ENCODE measurements at places on chromosomes 7 and 10.

- DNase-seq = no peak
Measured at GRCh38 chr7:132825222-132825621, 249.0 kb upstream of the PLXNA4 start.

DNA sequence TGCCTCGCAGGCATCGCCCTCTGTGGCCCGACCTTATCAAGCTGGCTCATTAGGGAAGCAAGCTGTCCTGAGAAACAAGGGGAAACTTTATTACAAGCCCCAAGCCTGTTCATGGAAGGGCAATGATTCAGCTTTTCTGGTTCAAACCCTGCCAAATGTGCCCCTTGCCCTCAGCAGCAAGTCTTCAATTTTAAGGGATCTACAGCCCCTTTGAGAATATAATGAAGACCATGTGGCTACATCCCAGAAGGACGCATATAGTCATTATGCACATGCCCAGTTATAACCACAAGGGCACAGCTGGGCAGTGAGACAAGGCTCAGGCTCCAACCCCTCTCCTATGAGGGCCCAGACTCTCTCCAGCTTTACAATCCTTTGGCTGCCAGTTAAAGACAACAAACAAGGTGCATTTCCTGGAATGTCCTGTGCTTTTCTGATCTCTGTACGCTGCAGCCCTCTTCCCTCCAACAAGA, 56.7 kb downstream of the DDC start:
- DNase-seq = no peak

DNA sequence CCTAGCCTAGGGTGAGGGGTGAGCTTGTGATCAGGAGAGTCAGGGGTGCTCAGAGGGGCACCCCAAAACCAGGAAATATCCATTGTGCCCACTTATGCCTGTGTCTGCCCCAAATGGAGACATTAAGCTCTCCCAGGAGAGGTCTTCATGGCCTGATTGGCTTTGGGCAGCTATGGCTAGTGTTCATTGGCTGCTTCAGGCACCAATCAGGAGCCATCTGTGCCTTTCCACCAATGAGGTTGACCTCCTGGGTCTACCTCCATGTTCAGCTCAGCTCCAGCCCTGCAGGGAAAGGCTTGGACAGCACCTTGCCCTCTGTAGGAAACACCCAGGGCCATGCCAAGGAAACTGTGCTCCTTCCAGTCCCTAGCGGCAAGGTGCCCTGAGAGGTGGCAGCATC, 23.9 kb upstream of the HSPB1 start:
- no peak for DNase-seq

- no peak for DNase-seq
Measured at GRCh38 chr10:71138166-71138830, 74.1 kb upstream of the UNC5B start.

GRCh38 chr10:51010977-51011376, 63.3 kb upstream of the PRKG1 start:
- no peak for DNase-seq

GRCh38 chr7:152910545-152911225, 151.1 kb downstream of the ACTR3B start:
- no peak for DNase-seq

- DNase-seq = no peak
Measured at GRCh38 chr10:98582363-98582762, 135.6 kb upstream of the HPS1 start.

DNA sequence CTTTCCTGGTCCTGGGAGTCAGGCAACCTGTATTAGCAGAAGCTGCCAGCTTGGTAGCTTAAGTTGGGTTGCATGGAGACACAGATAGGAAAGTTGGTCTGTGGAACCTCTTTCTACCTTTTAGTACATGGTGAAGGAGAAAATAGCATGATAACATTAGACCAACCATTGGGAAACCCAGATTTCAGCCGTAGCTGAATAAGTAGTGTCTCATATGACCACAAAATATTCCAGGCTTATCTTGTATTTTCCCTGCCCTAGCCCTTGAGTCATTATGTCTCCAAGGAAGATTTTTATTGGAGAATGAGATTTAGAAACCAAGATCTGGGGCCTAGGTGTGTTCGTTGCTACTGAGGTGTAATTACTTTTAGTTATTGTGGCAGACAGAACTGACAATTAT, 67.2 kb downstream of the CCSER2 start:
- no peak for DNase-seq

GRCh38 chr7:226281-226895, 34.0 kb downstream of the FAM20C start:
- DNase-seq = no peak

- DNase-seq = no peak
Measured at GRCh38 chr7:157803906-157804305, 467.1 kb downstream of the DNAJB6 start.

DNA sequence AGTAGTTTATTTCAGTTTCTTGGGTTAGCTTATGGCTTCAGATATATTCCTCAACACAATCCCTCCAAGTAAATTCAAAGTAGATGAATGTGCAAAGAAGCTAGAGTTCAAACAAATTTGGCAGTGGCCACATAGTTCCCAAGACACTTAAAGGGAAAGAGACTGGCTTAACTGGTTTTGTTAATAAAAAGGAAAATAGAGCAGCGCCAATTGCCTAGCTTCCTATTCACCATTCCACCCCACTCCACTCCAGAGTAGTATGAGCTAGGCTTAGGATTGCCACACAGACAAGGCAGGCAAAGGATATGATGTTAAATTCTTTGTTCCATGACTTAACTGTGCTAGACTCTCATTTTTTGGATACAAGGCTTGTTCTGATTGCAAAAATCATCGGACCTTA, 2.0 kb downstream of the XRCC2 start:
- DNase-seq = no peak

- DNase-seq = no peak
Measured at GRCh38 chr10:93039721-93040120, 20.9 kb upstream of the CYP26C1 start.

DNA sequence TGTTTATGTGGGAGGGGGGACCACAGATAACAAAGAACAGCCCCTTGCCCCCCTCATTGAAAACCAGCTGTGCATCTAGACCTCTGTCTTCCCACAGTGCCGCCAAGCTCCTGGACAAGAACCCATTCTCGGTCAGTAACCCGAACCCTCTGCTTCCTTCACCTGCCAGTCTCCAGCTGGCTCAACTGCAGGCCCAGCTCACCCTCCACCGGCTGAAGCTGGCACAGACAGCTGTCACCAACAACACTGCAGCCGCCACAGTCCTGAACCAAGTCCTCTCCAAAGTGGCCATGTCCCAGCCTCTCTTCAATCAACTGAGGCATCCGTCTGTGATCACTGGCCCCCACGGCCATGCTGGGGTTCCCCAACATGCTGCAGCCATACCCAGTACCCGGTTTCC, 91.0 kb upstream of the PDCD4 start:
- no peak for DNase-seq

- no peak for DNase-seq
Measured at GRCh38 chr7:117839507-117839906, 33.7 kb downstream of the CTTNBP2 start.

GRCh38 chr10:69801094-69801433, 642 bp upstream of the COL13A1 start:
- no peak for DNase-seq

- DNase-seq = no peak
Measured at GRCh38 chr10:79331226-79331625, 16.0 kb upstream of the PPIF start.

DNA sequence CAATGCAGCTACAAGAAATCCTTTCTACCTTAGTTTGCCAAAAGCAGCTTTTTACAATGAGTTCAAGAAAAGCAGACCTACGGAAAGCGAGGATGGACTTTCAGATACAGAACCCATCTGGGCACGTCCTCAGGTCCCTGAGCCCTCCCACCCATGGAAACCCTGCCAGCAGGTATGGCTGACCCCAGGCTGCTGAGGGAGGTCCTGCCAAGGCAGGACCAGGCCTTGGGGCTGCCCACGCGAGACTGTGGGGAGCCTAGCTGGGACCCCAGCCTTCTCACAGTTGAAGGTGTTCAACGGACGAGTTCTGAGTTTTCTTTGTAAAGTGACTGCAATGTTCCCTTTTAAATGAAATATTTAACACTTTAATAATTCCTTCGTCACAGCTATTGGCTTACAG, 245.0 kb downstream of the MGMT start:
- DNase-seq = no peak

DNA sequence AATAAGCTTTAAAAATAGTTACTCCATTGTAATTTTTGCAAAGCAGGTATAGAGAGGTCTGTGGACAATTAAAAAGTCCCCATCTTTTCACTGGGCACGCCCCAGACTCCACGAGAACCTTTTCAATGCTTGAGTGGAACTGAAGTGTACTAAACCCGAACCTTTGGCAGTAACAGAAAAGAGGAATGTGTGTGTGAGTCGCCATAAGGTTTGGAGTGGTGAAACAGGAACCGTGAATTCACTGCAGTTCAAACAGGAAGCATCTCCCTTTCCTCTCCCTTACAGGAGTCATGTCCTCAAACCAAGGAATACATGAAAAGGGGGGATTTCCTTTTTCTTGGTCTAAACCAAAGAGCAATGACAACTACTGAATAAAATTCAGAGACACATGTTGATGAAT, 23.2 kb downstream of the NDUFB2 start:
- no peak for DNase-seq

GRCh38 chr10:77504196-77504872, 133.3 kb downstream of the KCNMA1 start:
- DNase-seq = no peak

DNA sequence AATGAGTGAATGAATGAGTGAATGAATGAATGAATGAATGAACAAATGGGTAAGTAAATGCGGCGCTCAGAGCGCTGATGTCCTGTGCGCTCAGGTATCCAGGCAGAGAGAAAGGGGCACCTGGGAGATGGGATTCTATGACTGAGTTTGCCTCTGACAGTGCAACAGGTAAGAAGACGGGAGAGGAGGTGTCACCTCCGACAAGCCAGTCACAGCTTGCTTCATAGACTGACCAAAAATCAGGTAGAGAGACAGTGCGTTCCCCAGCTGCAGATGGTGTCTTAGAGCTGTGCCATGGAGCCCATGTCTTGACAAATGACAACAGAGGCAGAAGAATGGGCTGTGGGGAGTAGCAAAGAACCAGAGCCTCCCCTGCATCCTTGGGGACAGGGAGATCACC, 327.3 kb downstream of the FGFR2 start:
- no peak for DNase-seq

DNA sequence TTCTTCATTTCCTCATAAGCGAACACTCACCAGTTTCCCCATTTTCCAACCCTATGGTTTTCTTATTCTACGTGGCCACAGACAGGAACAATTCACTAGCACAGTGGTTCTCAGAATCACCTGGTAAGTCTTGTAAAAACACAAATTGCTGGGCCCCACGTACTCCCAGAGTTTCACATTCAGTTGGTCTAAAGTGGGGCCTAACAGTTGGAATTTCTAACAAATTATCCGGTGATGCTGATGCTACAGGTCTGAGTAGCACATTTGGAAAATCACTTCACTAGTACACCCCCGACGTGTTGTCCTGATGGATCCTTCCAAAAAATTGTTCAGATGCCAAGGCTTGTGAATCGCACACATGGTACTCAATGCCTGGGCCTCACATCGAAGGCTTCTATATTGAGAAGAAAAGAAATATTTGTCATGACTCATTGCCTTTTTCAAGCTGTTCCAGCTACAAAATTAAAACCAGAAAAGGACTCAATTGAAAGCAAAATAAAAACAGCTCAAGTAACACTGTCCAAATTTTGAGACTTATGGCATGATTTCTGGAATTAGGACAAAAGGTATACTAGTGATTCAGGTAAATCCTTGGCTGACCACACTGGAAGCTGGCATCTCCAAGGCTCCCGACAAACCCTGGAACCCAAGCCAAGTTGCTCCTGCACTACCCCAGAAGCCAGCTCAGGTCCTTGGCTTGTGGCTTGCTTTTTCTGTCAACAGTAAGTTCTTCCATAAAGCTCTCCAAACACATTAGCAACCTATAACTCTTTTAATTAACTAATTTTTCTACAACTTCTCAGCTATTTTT, 12.9 kb upstream of the VIM start:
- DNase-seq = no peak

DNA sequence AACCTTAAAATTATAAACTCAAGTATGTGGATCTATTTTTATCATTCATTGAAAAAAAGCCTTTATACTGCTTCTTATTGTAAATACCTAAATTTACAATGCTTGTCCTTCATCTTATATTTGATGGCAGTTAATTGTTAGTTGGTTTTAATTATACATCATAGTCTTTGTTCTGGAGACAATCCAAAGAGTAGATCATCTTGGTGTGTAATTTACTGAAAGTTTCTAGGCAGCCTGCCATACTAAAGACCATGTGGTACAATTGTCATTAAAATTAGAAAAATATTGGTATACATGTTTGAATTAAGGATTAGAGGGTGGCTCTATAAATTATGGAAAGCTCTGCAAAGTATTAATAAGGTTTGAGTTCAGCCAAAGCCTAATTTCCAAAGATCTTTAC, 231.4 kb downstream of the KCND2 start:
- DNase-seq = no peak

GRCh38 chr10:96656839-96657238, 63.5 kb downstream of the PIK3AP1 start:
- no peak for DNase-seq

- peak; percentile 24 for DNase-seq
Measured at GRCh38 chr7:3461923-3462322, 160.9 kb downstream of the SDK1 start.

GRCh38 chr10:58909881-58910280, 266.6 kb upstream of the PHYHIPL start:
- DNase-seq = no peak

GRCh38 chr10:108598831-108599230, 1324.5 kb downstream of the XPNPEP1 start:
- DNase-seq = no peak

DNA sequence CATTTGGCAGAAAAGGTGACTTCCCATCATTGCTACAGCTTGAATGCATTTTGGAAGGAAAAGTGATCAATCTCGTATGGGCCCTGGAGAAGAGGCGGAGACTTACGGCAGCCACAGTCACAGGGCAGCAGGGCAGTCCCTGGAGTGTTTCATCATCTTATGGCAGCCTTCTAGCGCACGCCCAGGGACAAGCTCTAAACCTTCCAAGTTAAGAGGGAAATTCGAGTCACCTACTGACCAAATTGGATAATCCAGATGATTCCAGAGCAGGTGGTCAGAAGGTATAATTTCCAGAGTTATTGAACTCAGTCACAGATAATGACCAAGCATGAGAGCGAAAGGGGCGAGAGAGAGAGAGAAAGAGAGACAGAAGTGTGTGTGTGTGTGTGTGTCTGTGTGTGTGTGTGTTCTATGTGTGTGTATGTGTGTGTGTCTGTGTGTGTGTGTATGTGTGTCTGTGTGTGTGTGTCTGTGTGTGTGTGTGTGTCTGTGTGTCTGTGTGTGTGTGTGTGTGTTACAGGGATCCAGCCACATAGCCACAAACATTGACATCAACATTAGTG, 123.7 kb upstream of the ADAM12 start:
- no peak for DNase-seq

DNA sequence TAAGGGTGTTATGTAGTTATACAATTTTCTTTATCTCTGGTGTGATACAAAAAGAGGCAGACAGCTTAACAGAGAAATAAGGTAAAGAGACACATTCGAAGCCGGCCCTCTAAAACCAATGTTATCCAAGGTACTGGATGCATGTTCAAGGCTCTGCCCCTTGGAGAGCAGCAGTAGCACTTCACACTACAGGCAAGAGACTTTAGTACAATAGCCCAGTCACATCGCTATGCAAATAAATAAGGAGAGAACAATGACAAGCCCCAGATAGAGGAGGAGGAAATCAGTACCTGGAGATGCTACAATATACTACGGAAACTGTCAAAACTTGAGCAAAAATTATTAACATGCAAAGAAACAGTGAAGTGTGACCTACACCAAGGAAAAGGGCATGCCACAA, 111.1 kb downstream of the ITGB1 start:
- no peak for DNase-seq

All from stimulated activated CD8-positive, alpha-beta memory T cell treated with anti-CD3 and anti-CD28 coated beads, Interleukin-4, amount 100 ng/mL, for 1 hour (primary cell).